ENCODE measurements at places on chromosomes 1 and 21. TPM values are rescaled to one million over a fixed set of nuclear protein-coding genes. Genes with fewer than 3 reads are reported as not detected.

GRCh38 chr1:17699581-17699980 lies 55.6 kb upstream of the ACTL8 start:
- H3K27ac ChIP-seq, result no peak overlapping the region
- H3K4me3 ChIP-seq, result no peak overlapping the region
- no peaks in the 10 kb centered on the region for H3K27me3 ChIP-seq
- no peaks in the 10 kb centered on the region for H3K4me1 ChIP-seq
- H3K36me3 ChIP-seq, result peaks cover 18% of the 10 kb centered on the region

- H3K4me3 ChIP-seq, result no peak overlapping the region
- DNase-seq, result no peak
- H3K36me3 ChIP-seq, result no peaks in the 10 kb centered on the region
- H3K4me1 ChIP-seq, result no peaks in the 10 kb centered on the region
Observed at GRCh38 chr21:36080386-36080785, 10.6 kb downstream of the CBR1 start.

- H3K4me3 ChIP-seq, result no peak overlapping the region
- H3K27ac ChIP-seq, result no peak overlapping the region
- no peaks in the 10 kb centered on the region for H3K36me3 ChIP-seq
- no peaks in the 10 kb centered on the region for H3K4me1 ChIP-seq
- H3K27me3 ChIP-seq, result no peaks in the 10 kb centered on the region
- no peak for DNase-seq
Observed at GRCh38 chr1:216215169-216215568, 208.1 kb downstream of the USH2A start.

DNA sequence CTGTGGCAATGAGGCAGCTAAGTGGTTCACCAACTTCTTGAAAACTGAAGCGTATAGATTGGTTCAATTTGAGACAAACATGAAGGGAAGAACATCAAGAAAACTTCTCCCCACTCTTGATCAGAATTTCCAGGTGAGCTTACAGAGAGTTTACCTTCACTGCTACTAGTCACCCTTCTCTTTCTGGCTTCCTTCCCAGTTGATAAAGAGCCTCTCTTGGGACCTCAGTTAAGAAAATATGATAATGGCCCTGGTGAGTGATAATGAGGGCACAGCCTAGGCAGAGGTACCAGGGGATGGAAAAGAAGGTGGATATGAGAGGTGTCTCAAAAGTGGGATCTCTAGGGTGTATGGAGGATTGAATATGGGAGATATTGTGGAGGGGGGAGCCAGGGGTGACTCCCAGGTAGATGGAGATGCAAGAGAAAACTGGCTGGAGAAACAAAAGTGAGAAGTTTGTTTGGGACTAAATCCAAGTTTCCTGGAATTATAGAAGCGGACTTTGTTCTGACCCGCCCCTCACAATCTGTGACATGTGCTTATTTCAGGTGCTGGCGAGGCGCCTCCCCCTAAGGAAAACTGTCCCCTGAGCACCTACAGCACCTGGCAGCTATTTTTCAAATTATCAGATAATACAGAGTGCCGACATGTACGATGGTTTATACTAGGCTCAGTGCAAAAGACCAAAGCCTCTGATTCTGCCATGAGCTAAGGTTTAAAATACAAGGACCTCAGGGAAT lies 13.7 kb downstream of the MTARC2 start:
- no peak for DNase-seq
- H3K27me3 ChIP-seq, result no peaks in the 10 kb centered on the region
- no peak overlapping the region for H3K27ac ChIP-seq
- H3K4me1 ChIP-seq, result no peaks in the 10 kb centered on the region

The SYF2 gene
- total RNA-seq, result 49.1 TPM

- H3K4me1 ChIP-seq, result no peaks in the 10 kb centered on the region
- H3K36me3 ChIP-seq, result no peaks in the 10 kb centered on the region
- no peak for DNase-seq
- H3K27ac ChIP-seq, result no peak overlapping the region
Observed at GRCh38 chr1:187516874-187517273, 688.1 kb downstream of the PLA2G4A start.

The GJA4 gene
- total RNA-seq, result 30.6 TPM

The TP73 gene
- total RNA-seq, result not detected

The GNL2 gene
- total RNA-seq, result 49.1 TPM

- no peak overlapping the region for H3K4me3 ChIP-seq
- no peaks in the 10 kb centered on the region for H3K36me3 ChIP-seq
- DNase-seq, result no peak
- no peak overlapping the region for H3K27ac ChIP-seq
- no peaks in the 10 kb centered on the region for H3K4me1 ChIP-seq
Observed at GRCh38 chr1:70790232-70790923, 257.2 kb downstream of the PTGER3 start.

The CLIC6 gene
- 1.7 TPM for total RNA-seq

The PAPPA2 gene
- total RNA-seq, result not detected

The DYNLT5 gene
- total RNA-seq, result not detected

The FCRL2 gene
- total RNA-seq, result not detected

Data from gastrocnemius medialis (tissue), 4 donors.